Effector memory CD4-positive, alpha-beta T cell (primary cell): ENCODE measurements at places on chromosomes 12 and 14.

DNA sequence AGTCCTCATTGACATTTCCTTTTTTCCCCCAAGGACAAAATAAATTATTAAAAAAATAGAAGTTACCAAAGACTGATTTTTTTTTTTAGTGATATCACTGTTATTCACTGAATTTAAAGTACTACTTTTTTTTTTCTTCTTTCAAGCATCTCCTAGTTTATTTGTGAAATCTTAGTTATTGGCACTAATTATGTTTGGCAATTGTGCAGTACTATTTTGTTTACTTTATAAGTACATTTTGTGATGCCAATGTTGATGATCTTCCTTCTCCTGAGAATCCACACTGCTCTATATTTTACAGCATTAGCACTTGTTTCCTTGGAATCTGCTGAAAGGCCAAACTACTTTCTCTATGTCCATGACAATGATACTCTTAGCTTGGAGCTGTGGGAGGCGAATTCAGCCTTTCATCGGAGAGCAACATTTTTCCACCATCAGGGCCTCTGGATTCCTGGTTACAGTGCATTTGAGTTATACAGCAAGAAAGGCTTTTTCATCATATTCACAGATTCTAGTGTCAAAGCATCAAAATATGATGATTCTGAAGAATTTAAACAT lies 123.8 kb upstream of the PTPRQ start:
- no peak for DNase-seq

- no peak for DNase-seq
Measured at GRCh38 chr12:120481022-120481767, 11.6 kb upstream of the SRSF9 start.

DNA sequence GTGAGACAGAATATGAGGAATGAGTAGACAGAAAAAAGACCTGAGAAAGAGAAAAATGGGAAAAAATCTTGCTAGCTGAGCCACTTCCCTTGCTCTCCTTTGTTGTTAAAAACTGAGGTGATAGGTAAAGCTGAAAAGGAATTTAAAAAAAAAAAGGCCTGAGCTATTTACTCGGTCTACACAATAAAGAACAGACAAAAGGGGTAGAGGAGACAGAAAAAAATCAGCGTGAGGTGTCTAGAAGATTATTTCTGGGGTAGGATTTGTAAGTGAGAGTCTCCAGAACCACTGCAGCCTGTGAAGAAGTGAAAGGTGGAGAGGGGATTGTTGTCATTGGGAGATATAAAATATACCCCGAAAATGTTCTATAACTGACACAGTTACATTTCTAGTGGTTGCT lies 98.8 kb downstream of the EXOC5 start:
- no peak for DNase-seq

DNA sequence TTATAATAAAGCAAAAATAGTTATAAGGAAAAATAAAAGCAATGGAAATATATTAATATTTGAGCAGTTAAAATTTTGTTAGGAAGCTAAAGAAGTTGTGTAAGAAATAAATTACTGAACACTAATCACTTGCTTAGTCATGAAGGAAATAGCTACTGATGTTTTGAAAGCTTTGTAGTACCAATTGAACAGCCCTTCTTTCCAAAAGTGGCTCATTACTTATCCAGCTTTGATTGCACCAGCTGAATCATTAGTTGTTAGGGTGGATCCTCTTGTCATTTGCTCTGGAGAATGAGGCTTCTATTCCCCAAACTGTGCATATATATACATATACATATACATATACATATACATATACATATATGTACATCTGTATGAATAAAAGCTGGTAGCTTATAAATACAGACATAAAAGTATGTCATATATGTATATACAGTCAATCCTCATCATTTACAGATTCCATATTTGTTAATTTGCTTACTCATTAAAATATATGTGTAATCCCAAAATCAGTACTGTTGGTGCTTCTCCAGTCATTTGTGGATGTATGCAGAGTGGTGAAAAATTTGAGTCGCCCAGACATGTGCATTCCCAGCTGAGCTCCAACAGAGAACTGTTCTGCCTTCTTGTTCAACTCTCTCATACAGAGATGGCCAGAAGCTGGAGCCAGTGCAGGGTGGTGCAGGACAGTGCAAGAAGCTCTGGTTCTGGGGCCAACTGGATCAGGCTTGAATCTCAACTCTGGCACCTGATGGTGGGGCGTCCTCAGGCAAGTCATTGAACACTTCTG lies 214.1 kb downstream of the RPAP3 start:
- DNase-seq = no peak

DNA sequence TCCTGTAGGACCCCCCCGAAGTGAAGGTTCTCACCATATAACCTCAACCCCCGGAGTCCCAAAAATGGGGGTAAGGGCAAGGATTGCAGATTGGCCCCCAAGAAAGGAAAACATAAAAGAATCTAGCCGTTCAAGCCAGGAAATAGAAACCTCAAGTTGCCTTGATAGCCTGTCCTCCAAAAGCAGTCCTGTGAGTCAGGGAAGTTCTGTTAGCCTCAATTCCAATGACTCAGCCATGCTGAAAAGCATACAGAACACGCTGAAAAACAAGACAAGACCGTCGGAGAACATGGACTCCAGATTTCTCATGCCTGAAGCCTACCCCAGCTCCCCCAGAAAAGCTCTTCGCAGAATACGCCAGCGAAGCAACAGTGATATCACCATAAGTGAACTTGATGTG lies 344.2 kb upstream of the RGS6 start:
- DNase-seq = no peak

DNA sequence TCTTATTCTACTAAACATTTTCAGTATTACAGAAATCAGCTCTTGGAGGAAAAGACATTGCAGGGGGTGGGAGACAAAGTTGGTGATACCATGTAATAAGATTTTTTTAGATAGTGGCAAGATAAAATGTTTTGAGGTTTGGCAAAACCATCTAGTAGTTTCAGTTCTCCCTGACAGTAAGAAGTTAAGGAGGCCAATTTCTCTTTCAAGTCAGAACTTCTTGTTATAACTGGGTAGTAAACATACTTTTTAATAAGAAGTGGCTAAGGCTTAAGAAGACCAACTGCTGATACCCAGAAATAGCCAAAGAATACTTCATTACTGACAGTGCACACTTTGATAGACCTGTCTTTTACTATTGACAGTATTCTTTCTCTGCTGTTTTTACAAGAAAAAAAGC lies 452.3 kb downstream of the DIO2 start:
- DNase-seq = no peak

- DNase-seq = no peak
Measured at GRCh38 chr14:91410771-91411536, 6.7 kb downstream of the CCDC88C start.
